ENCODE measurements at places on chromosomes 6 and 20.

- DNase-seq, result no peak
These were observed 207.2 kb upstream of the KCNQ5 start for GRCh38 chr6:72414657-72415056.

GRCh38 chr20:11192106-11192505, 518.3 kb upstream of the JAG1 start:
- no peak for DNase-seq

DNA sequence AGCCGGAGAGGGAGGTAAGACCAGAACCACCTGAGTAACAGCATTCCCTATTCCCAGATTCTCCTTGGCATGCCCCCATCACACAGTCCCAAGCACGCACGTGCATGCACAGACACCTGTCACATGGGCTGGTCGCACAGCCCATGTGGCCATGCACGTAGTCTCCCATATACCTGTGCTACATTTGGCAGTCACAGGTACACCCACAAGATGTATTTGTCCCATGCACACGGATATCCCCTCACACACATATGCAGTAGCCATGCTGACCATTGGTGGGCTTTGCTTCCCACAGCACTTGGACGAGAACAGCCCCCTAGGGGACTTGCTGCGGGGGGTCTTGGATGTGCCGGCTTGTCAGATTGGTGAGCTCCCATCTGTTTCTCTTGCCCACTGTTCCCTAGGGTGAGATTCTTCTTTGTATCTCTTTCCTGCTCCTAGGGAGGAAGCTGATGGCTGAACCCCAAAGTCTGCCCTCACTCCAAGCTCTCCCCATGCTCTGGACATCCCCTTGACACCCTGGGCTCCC, 31.9 kb downstream of the PLCG1 start:
- no peak for DNase-seq

DNA sequence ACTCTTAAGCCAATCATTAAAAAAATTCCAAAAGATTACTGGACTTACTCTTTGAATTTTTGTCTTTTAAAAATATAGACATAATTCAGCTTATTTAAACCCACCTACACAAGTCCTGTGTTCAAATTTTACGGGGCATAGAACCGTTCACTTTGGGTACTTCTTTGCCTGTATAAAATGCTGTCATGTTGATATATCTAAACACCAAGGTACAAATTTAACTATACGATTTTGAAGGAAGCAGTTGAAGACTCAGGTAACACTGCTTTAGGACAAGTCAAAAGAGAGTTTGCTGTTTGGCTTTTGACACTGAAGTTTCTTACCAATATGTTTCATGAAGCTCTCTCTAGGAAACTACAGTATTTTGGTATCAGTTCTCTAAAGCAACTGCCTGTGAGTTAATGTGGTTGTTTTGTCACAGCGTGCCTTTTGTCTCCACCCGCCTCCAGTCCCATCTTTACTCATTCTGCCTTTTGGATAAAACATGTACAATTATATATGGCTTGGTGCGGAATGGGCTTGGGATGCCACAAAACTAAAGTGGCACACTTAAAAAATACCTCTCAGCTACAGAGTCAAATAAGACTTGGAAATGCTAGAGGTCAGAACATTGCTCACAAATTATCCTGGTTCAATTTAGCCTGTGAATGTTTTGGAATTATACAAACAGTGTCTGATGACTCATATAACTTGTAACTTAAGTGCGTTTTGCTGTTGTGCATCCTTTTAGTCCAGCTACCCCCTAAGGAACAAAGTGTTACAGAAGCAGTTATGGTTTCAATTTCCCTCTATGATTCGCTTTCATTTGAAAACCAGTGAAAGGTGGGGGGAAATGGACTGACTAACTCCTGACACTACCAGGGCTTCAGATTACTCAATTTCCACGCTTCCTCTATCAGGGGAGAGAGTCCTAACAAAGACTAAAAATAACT, 38.7 kb downstream of the RGS17 start:
- DNase-seq, result no peak

DNA sequence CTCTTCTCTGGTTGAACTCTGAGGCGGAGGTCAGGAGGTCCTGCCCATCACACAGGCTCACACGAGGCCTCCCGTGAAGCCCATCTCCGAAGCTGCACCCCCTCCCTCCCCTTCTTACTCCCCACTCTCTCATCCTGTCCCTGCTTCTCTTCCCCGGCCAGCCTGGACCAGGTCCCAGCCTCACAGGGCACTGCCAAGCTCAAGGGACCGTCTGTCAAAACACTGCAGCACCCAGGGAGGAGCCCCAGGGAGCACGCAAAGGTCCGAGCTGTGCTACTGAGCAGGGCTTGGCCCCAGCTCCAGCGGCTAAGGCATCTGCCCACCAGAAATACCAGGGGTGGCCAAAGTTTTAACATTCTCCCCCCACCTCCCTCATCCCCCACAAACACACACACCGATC, 70.0 kb downstream of the PSMG4 start:
- no peak for DNase-seq

All from D341Med (cell line).